ENCODE measurements at places on chromosomes 2 and 18. TPM values are rescaled to one million over a fixed set of nuclear protein-coding genes. Genes with fewer than 3 reads are reported as not detected.

DNA sequence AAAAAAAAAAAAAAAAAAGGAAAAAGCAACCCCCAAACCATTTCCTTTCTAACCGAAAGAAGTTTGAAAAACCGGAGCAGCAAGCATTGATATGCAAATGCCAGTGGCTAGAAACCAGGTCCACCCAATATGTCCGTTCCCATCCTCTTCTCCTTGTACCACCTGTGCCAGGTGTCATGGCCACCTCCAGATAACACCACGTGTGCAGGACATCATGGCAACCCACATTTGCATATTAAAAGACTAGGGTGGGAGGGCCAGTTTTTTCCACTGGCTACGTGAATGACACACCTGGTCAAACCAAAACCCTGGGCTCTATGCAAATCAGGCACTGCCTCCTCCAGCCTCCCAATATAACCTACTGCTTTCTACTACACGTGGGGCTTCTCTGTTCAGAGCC is 303.3 kb upstream of the GULP1 start:
- DNase-seq, result no peak
- no peak overlapping the region for H3K27ac ChIP-seq
- H3K4me3 ChIP-seq, result no peak overlapping the region
- H3K36me3 ChIP-seq, result no peaks in the 10 kb centered on the region
- no peaks in the 10 kb centered on the region for H3K27me3 ChIP-seq

DNA sequence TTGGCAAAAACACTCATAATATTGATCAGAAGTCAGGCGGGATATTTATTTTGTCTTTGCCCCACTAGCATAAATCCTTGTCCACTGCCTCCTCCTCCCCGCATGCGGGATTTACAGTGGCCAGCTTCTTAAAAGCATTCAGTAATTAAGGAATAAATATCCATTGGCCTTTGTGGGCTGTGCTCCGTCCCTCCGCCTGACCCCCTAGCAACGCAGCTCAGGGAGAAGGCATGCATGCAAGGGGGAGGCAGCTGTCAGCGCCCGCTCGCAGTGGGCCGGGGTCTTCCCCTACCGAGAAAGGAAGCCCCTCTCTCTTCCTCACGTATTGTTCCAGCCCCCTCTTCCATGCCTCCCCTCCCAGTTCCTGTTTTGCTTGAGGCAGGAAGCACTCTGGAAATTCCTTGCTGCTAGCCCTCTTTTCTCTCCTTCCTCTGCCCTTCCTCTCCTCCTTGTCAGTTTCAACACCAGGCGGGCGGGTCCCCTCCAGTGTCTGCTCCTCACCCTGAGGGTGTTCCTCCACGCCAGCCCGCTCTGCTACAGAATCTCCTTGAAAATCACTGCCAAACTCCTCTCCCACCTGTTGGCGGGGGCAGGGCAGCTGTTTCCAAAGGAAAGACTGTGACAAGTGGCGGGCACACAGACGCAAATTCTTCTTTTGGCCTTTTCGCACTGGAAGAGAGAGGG is 60.1 kb downstream of the GBX2 start:
- H3K27me3 ChIP-seq, result no peaks in the 10 kb centered on the region
- no peaks in the 10 kb centered on the region for H3K4me1 ChIP-seq
- H3K36me3 ChIP-seq, result no peaks in the 10 kb centered on the region
- DNase-seq, result no peak
- no peak overlapping the region for H3K4me3 ChIP-seq
- H3K27ac ChIP-seq, result no peak overlapping the region

- no peak overlapping the region for H3K4me3 ChIP-seq
- no peaks in the 10 kb centered on the region for H3K4me1 ChIP-seq
- no peaks in the 10 kb centered on the region for H3K36me3 ChIP-seq
- no peak overlapping the region for H3K27ac ChIP-seq
- H3K27me3 ChIP-seq, result no peaks in the 10 kb centered on the region
- DNase-seq, result no peak
Observed at GRCh38 chr2:62045017-62045543, 139.6 kb downstream of the COMMD1 start.

GRCh38 chr18:39415471-39415870 is 1849.9 kb upstream of the CELF4 start:
- H3K36me3 ChIP-seq, result no peaks in the 10 kb centered on the region
- no peaks in the 10 kb centered on the region for H3K4me1 ChIP-seq
- H3K27me3 ChIP-seq, result no peaks in the 10 kb centered on the region
- H3K27ac ChIP-seq, result no peak overlapping the region
- H3K4me3 ChIP-seq, result no peak overlapping the region

CPO gene
- 1.6 TPM for total RNA-seq

AQP12B gene
- total RNA-seq, result not detected

Measured in breast epithelium (tissue), 4 donors.